Kidney capillary endothelial cell (primary cell): ENCODE measurements at places on chromosomes 16 and 17.

- DNase-seq, result peak; percentile 51
Observed at GRCh38 chr16:495127-495748, 32.3 kb upstream of the CAPN15 start.

- no peak for DNase-seq
Observed at GRCh38 chr16:75219088-75219487, 300 bp downstream of the CTRB1 start.

DNA sequence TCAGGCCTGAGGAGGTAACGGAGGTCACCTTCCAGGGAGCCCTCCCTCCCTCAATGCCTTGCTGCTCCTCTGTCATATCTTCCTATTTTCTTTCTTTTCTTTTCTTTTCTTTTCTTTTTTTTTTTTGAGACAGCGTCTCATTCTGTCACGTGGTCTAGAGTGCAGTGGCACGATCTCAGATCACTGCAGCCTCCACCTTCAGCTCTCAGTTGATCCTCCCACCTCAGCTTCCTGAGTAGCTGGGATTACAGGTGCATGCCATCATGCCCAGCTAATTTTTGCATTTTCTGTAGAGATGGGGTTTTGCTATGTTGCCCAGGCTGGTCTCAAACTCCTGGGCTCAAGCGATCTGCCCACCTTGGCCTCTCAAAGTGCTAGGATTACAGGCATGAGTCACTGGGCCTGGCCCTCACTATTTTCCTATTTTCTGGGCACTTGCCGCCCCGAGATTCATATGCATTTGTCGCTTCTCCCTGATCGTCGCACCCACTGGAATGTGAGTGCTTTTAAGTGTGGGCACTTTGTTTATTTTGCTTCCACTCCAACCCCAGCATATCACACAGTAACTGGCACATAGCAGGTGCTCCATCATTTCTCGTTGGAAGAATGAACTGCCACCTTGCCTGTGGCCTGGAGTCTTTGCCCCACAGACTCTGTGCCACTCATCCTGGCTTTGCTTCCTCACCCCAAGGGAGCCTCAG lies 31.7 kb downstream of the CPNE2 start:
- no peak for DNase-seq

DNA sequence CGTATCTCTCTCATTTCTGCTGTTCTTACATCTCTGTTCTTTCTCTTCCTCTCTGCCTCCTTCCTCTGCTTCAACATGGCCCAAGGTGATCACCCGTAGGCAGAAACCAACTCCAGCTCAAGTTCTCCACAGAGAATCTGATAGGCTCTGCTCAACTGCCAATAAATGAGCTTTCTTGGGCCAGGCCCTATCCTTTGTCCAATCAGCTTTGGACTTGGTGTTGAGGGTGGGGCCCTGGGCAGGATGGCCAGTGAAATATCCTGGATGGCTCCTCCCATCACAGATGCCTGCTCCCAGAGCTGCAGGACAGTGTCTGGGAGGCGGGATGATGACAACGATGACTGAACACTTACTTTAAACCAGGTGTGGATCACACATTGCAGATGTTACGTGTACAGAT lies 17.4 kb upstream of the BRD7 start:
- no peak for DNase-seq

DNA sequence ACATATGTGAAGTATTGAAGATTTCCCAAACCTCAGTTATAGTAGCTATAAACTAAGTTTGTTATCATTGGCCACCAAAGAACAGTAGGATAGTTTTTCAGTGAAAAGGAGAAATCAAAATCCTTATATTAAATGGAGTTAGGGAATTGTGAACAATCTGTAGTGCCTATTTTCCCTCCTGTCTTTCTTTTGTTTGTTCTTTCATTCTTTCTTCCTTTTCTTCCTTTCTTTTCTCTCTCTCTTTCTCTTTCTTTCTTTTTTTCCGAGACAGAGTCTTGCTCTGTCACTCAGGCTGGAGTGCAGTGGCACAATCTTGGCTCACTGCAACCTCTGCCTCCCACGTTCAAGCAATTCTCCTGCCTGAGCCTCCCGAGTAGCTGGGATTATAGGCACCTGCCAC lies 48.8 kb downstream of the SSH2 start:
- DNase-seq, result no peak

DNA sequence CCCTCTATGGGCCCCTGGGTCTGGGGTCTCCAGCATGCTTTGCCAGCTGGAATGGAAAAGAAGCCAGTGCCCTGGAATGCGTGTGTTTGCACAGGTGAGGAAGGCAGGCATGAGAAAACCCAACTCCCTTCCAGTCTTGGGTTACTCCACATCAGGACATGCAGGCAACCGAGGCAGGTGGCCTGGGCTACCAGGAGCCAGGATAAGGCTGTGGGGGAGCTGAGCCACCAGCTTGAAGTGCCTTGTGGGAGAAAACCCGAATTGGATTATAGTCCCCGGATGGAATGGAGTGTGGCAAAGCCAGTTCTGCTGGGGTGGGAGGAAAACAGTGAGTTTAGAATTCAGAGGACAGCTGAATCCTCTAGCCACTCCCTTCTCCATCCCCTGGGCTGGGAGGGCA lies 7.2 kb downstream of the SRCIN1 start:
- DNase-seq, result no peak

DNA sequence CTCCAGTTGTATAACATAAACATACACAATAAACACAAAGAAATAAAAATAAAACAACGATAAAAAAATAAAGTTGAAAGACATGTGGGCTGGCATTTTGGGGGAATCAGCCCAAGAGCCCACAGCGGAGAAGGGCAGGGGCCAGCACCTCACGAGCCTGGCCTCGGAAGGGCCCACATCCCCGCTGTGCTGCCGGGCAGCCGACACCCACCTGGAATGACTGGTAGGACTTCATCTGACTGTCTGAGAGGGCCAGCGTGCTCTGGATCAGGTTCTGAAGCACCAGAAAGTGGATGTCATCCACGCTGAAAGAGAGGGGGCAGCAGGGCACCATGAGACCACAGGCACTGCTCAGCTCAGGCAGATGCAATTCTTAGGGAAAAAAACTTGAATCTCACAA lies 73.5 kb downstream of the GTF3C1 start:
- DNase-seq, result no peak

DNA sequence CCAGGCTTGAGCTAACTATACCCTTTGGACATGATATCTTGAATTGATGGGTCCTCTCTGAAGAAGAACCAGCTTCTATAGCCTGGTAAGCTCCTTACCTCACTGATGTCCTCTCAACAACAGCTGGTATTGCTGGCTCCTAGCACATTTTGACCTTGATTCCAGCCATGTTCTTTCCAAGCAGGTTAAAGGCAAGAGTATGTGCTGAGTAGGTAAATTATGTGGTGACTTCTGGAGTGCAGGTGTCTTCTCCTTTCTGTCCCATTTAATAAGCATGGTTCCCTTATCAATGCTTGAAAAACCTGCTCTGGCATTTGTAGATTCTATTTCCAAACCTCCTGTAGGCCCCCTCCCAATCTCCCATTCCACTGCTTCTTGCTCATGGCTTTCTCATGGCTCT lies 300.1 kb downstream of the UTP18 start:
- DNase-seq, result no peak

- no peak for DNase-seq
Observed at GRCh38 chr17:35210741-35211140, 16.5 kb upstream of the SLC35G3 start.

- no peak for DNase-seq
Observed at GRCh38 chr16:35305476-35305875, 1846.1 kb downstream of the TP53TG3F start.

GRCh38 chr16:68664297-68664696 lies 19.2 kb downstream of the CDH3 start:
- DNase-seq, result no peak

GRCh38 chr16:57061084-57061905 lies 31.1 kb upstream of the CPNE2 start:
- DNase-seq, result no peak

DNA sequence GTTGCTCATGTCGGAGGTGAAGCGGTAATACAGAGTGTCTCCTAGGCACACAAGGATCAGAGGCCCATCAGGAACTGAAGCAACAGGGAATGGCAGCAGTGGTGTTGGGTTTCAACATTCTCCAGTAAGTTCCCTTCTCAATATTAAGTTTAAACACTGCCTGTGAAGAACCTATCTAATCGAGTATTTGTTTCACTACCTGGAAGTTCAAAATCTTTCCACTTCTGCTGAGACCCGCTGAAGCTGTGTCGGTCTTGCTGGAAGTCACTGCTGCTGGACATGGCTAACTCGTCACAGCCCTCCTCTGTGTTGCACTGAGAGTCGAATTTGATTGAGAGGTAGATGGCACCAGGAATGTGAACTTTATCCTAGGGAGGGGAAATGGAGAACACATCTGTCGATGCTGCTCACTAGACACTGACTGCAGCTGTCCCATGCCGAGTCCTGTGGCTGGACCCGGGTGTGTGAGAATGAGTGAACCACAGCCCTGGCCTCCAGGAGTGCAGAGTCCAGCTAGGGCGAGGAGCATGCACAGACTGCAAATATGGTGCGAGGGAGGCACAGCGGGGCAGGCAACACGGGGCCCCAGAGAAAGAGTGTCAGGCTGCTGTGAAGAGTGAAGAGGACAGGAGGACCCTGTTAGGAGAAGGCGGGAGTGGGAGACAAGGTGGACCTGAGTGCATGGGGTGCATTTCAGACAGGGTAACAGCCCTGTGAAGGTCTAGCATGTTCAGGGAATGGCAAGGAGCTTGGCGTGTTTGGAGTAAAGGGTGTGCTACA lies 50.1 kb upstream of the ATP2A3 start:
- DNase-seq, result no peak

- DNase-seq, result no peak
Observed at GRCh38 chr17:75307957-75308731, 18.9 kb upstream of the SLC25A19 start.

DNA sequence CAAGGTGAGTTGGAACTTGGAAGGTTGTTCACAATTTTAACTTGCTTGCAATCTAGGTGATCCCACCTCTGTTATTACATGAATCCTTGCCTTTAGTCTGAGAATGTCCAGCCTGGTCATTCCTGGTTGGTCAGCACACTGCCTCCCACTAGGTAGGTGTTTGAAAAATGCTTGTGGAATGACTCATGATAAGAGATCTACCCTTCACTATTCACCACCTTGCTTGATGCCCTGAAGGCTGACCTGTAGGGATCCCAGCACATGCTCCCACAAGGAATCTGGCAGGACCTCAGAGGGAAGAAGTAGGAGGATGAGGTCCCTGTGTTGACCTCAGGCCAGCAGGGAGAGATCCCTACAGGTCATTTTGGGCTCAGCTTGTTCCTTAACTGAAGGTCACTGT lies 30.2 kb upstream of the ABCA3 start:
- no peak for DNase-seq

DNA sequence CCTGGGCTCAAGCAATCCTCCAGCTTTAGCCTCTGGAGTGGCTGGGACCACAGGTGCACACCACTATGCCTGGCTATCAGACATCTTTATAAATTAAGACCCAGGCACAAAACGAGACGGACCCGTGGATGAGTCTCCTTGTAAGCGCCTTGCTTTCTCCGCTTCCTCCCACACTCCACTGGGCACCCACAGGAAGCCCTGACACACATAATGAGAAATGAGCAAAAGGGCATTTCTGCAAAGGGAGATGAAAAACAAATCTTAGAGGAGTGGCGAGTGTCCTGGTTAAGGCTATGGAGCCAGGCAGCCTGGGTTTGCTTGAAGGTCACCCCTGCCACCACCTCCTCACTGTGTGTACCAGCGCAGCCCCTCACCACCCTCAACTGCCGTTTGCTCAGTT lies 56.3 kb downstream of the XYLT1 start:
- no peak for DNase-seq

DNA sequence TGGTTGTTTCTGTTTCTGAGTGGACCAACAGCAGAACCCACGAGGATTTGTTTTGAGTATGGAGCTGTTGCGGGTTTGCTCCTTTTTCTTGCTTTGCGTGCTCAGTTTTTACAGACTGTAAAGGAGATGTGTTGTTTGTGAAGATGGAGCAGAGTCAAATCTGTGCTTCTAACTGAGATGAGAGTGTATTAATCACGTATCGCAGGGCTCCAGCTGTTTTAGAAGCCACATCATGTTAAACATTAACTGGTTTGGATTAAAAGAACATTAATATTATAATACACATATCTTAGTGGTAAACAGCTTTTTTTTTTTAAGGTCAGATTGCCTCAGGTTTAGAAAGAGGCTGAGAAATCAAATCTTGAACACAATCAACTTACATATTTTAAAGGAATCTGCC lies 69.4 kb downstream of the YPEL2 start:
- DNase-seq, result no peak

- DNase-seq, result no peak
Observed at GRCh38 chr17:14498812-14499211, 197.9 kb downstream of the HS3ST3B1 start.

DNA sequence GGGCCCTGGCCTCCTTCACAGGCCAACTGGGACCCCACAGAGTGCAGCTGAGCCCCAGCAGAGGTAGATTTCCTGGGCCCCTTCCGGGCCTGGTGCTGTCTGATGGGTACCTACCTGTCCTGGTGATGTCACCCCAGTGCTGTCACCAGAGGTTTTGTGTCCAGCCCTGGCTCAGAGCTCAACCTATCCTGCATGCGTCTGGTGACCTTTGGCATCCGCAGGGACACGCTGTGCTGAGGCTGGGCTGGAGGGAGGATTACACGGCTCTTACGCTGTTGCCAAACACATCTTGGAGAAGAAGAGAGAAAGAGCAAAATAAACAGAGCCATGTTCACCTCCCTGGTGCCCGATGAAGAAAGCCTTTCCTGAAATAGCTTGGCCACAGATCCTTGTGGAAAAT lies 70.6 kb upstream of the MED9 start:
- DNase-seq, result no peak

- no peak for DNase-seq
Observed at GRCh38 chr17:29295420-29295819, 1.5 kb upstream of the NUFIP2 start.

DNA sequence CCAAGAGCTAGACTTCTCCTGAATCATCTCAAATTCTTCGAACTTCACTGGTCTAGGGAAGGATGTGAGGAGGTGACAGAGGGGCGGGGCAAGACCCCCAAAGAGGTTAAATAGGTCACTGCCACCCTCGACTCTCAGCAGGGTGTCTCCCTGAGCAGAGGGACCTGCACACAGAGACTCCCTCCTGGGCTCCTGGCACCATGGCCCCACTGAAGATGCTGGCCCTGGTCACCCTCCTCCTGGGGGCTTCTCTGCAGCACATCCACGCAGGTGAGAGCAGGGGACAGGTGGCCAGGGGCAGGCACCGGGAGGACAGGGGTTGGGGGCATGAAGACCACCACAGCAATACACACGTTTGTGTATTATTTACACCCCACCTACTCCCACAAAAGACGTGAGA lies 9.2 kb downstream of the CCL17 start:
- DNase-seq, result no peak

GRCh38 chr16:82043680-82044584 lies 8.9 kb downstream of the HSD17B2 start:
- no peak for DNase-seq
